ENCODE measurements at places on chromosomes 3 and 15.

DNA sequence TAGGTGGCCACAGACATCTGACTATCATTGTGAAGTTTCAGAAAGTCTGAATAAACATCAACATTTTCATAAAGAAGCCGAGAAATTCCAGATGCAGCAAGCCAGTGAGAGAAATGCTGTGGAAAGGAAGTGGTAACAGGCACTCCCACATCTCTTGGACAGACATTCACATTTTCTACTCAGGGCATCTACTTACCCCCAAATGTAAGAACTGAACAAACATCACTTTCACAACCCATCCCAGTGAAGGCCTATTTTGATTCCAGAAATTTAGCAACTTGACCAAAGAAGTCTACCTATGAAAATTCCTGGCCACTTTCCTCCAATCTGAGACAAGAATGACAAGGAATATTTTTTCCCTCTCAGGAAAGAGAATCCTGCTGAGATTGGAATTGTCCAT lies 224.8 kb upstream of the DCBLD2 start:
- no peak for DNase-seq

DNA sequence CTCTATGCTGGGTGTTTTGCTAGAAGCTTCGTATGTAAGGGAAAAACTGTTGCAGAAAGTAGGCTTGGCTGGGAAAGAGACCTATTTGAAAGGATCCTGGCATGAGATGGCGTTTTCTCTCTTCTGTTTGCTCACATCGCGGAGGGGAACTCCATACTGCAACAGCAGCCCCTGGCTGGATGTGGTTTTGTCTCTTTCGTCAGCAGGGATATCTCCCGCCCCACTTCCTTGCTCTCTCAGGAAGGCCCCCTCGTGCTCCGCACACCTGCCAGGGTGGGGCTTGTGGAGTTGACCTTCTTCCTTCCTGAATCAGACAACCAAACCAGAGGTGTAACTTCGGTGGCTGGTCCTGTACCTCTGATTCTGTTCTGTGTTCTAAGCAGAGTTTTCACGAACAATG lies 26.4 kb upstream of the MYZAP start:
- DNase-seq = no peak

- DNase-seq = no peak
Measured at GRCh38 chr15:91289324-91289723, 189.3 kb downstream of the SV2B start.

- DNase-seq = no peak
Measured at GRCh38 chr3:71025010-71025409, 558.5 kb downstream of the FOXP1 start.

DNA sequence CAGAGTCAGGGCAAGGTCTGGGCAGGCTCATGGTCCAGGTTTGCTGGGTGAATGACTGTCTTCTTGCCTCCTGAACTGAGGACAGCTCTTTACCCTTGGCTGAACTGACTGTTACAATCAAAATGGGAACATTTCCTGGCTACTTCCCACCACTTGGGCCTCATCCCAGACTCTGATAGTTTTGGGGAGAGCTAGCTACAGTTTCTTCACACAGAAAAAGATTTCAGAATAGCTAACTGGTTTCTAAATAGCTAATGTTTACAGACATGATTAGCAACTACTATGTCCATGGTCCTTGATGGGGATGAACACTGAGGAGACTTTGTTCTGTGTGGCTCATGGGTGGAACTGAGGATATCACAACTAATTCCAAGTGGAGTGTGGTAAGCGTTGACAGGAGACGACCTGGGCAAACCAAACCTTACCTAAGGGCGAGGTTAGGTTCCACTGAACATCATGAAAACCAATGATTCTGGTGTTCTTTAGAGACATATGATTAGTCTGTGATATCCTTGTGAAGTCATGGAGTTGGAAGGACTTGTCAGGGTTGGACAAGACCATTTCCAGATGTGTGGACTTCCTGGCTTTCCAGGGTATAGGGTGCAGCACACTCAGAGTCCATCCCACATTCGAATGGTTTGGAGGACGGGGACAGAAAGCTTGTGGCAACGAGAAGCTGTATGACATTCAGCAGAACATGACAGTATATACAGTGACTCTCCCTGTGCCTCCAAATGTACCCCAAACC lies 7.3 kb downstream of the ALPK3 start:
- DNase-seq = no peak

- DNase-seq = no peak
Measured at GRCh38 chr3:188102861-188103547, 51.0 kb upstream of the LPP start.

- no peak for DNase-seq
Measured at GRCh38 chr15:75205064-75205395, 3.3 kb downstream of the C15orf39 start.

DNA sequence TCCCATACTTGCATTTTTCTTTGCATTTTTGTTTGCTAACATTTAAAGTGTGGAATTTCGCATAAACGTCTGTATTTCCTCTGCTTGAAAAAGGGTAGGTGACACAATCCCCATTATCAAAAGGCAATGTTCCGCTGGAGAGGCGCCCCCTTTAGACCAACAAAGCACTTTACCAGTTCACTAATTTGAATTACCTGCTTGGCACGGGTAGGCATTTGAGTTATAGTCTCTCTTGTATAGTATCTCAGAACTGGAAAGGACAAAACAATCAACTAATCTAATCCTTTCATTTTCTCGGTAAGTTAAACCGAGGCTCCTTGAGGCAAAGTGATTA lies 775 bp upstream of the CCDC39 start:
- DNase-seq = no peak

DNA sequence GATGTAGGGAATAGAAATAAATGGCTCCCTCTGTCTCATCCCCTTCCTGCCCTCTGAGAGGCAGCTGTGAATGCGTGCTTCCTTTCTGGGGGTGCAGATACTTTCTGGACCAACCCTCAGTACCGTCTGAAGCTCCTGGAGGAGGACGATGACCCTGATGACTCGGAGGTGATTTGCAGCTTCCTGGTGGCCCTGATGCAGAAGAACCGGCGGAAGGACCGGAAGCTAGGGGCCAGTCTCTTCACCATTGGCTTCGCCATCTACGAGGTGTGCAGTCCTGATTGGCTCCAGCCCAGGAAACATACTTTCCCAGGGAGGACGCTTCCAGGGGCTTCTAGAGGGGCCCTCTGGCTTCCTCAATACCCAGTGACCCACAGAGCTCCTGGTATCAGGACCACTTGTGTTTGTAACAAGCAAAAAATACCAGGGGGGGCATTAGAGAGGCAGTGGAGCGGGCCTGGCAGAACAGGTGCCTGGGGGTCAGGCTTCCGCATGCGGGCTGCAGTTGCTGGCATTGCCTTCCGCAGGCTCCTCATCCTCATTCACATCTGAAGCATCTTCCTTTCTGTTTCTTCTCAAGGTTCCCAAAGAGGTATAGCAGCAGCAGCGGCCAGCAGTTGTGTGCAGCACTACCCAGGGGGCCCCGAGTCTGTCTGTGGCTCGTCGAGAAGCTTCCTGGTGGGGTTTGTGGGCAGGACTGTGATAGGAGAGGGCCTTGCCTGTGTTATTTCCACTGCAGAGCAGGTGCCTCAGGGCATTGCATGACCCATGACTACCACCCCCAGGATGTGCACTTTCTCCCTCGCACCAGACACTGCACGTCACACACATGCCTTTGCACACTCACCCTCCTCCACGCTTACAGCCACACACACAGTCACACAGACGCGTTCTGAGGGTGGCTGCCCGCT lies 42.5 kb downstream of the CAPN3 start:
- no peak for DNase-seq

Measured in glutamatergic neuron (in vitro differentiated cells).